ENCODE measurements at places on chromosomes 4 and X.
A peak's percentile ranks its signal among the peaks of the same experiment; 100 is the strongest.

GRCh38 chr4:65791812-65792308, 121.6 kb upstream of the EPHA5 start:
- DNase-seq = no peak

DNA sequence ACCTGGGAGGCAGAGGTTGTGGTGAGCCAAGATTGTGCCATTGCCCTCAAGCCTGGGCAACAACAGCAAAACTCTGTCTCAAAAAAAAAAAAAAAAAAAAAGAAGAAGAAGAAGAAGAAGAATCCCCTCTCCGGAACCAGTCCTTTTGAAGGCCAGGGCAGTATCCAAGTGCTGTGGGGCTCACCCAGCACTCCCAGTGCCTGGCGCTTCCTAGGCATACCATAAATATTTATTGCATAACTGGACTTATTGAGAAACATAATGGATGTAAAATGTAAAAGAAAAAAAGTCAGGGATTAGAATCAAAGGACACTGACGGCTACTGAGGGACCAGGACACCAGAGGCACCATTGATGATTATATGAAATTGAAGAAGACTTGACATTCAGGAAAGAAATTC, 162.1 kb upstream of the KIT start:
- no peak for DNase-seq

DNA sequence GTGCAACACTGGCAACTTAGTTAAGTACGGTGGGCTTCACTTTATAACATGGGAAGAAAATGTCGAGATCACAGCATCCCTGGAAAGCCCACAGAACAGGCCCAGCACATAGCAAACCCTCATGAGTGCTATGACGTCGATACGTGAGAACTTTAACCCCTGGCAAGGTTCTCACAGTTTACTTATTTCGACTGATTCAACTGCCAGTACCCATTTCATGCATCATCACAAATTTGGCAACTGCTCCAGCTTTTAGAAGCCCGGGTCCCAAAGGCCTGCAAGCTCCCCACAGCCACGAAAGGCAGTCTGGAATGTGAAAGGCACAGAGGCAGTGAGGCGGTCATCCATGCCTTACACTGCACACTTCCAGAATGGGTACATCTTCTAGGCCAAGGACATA, 41.2 kb downstream of the RELL1 start:
- no peak for DNase-seq

GRCh38 chr4:104022226-104022625, 302.4 kb upstream of the TACR3 start:
- DNase-seq = no peak

DNA sequence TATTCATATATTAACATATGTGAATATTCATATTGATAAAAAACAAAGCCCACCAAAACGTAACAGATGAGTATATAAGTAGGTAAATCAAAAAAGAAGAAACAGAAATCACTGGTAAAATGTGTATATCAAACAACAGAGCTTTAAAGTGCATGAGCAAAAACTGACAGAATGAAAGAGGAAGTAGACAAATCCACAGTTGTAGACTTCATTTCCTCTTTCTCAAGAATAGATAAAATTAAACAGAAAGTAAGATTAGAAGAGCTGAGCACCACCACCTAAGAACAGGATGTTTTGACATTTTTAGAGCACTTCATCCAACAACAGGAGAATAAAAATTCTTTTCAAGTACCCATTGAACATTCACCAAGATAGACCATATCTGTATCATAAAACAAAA, 64.6 kb downstream of the CNKSR2 start:
- no peak for DNase-seq

DNA sequence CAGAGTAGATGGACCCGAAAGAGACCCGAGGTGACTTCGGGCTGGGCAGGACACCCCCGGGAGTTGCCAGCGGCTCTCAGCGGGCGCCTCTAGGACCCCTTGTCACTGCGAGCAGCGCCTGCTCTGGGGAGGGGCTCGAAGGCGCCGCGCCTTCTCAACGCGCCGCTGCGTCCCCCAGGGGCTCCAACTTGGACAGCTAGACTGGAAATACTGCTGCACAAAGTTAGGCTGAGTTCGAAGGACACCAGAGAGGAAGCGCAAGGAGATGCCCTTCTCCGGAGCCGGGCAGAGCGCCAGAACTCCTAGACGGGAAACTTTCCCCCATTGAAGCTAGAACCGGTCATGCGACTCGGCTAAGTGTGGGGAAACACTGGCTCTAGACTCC, 493 bp upstream of the KCNIP4 start:
- DNase-seq = no peak

DNA sequence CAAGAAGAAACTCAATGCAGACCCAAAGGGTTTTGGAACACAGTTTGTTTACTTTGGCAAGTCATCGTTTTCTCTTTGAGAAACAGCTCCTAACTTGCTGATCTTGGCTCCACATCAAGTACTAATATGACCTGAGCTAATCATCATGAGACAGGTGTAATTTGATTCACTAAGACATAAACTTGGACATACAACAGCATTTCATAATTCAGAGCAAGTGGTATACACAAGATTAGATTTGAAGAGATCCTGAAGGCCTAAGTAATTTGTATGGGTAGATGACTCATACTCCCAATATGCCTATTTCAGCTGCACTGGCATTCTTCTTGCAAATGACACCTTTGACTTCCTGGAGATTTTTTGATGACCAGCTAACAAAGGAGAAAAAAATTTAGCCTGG, 1521.7 kb downstream of the RPA4 start:
- DNase-seq = no peak

DNA sequence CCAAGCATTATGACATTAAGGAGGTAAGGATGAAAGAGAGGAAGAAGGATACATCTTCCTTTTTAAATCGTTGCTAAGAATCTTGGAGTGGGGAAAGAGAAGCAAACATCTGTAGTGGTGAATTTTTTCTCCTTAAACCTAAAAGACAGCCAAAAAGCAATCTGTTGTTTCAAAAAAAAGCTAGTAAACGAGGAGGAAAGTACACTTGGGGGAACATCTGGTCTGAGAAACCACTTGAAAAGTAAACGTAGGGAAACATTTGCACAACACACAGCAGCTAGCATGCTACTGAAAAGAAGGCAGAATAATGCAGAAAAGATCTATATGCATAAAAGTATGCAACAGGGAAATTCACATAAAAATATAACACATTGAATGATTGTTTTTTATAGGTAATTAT, 1485.6 kb downstream of the PCDH19 start:
- DNase-seq = no peak

GRCh38 chrX:112812741-112813140, 27.9 kb downstream of the AMOT start:
- DNase-seq = no peak

DNA sequence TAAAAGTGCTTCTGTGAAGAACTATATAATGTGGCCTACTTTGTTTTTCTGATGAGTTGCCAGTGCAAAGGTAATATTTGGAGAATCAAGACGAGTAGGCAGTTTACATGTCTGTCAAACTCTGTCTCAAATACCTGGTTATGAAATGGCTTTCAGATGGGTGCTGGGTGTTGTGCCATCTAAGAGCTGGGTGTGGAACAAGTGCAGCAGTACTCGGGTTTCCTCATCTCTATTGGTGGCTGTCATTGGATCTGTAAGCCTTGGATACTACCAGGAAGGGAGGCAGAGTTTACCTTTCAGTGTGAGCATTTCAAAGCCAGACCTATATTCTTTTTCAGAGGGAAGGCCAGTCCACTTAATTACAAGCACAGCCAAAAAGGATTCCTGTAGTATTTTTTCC, 37.2 kb downstream of the MTM1 start:
- no peak for DNase-seq

DNA sequence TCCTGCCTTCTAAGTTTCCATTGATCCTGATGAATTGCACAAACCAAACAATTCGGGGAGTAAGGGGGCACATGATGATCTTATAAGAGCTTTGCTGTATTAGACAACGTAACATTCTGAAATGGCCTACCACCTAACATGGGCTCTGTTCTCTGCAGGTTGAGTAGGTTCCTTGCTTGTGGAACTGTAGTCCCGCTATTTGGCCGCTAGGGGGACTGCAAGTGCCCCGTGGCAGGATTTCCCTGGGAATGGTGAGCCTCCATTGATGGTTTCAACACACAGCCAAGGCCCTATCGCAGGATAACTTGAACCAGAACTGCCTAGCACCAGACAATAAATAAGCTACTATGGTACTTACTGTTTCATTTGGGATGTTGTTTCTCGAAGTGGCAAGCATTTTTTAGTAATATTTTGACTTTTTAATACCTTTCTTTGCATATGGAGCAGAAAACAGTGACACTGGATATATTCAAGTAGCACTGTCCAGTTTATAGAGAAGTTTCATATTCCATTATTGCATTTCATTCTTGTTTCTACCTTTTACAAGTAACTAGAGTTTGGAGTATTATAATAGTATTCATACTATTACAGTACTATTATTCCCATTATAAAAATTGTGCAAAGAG, 11.9 kb downstream of the AR start:
- DNase-seq = no peak

- DNase-seq = no peak
These were observed 67.2 kb downstream of the MAP3K15 start for GRCh38 chrX:19448077-19448476.

GRCh38 chr4:15531792-15532191, 62.1 kb downstream of the CC2D2A start:
- no peak for DNase-seq

DNA sequence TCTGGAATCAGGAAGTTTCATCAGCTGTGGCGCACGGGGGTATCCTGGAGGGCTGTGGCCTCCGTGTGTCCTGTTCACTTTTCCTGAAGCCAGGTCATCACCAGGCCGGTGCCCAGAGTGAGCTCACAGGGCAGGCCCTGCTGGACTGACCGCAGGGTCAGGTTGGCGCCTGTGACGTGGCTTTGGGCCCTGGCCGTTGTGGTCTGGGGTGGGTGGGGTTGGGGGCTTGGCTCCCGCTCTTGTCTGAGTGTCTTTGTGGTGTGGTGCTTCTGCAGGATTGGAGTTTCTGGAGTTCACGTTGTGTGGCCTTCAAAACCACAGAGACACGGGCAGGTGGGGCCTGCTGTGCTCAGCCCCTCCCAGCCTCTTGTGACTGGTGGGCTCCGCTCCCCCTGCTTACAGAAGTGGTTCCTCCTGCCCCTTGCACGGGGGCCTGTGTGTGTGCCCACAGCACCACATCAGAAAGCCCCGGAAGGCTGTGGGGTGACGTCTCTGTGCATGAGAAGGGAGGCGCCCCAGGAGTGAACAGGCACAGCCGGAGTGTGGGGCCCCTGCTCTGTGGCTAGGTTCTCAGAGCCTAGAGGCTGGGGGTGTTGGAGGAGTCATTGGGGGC, 9.5 kb downstream of the RGS12 start:
- no peak for DNase-seq

- DNase-seq = no peak
These were observed 56.1 kb downstream of the RAPGEF2 start for GRCh38 chr4:159158985-159159384.

DNA sequence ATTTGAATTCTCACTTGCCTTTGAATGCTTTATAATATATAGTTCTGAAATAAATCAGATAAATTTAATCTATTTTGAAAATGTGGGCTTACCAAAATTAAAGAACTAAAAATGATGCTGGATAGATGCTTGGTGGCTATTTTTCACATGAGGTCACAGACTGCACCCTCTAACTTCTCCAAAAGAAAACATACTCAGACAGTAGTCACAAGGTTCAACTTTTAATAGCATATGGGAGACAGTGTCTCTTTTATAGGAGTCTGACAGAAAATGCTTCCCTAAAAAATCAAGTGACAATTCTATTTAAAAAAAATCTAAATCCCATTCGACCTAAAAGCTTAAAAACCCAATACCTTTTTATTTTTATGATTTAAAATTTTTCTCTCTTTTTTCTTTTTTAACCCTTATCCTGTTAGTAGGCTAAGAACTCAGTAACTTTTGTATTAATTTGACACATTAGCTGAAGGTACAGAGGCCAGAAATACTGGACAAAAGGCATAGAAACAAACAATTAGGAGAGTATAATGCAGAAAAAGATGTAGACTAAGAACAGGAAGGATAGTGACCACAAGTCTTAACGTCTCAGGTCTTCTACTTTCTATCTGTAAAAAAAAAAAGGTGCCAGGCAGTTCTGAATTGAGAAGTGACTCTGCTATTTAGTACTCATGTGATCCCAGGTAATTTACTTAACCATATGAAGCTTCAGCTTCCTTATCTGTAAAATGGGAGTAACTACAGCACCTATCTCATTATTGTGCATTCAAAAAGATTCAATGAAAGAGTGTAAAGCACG, 7.6 kb downstream of the TIGD4 start:
- DNase-seq = no peak

- DNase-seq = no peak
These were observed at the start of gene RUFY3 for GRCh38 chr4:70721747-70722146. TSS of gene RUFY3 (plus strand) at chr4:70721964. CDS start at chr4:70722574, 610 bp downstream.

- DNase-seq = no peak
These were observed 594 bp downstream of the LRIT3 start for GRCh38 chr4:109848501-109848900.

GRCh38 chr4:152672206-152673092, 7.3 kb downstream of the TMEM154 start:
- DNase-seq = no peak

GRCh38 chrX:28177202-28177601, 196.0 kb upstream of the DCAF8L1 start:
- no peak for DNase-seq

DNA sequence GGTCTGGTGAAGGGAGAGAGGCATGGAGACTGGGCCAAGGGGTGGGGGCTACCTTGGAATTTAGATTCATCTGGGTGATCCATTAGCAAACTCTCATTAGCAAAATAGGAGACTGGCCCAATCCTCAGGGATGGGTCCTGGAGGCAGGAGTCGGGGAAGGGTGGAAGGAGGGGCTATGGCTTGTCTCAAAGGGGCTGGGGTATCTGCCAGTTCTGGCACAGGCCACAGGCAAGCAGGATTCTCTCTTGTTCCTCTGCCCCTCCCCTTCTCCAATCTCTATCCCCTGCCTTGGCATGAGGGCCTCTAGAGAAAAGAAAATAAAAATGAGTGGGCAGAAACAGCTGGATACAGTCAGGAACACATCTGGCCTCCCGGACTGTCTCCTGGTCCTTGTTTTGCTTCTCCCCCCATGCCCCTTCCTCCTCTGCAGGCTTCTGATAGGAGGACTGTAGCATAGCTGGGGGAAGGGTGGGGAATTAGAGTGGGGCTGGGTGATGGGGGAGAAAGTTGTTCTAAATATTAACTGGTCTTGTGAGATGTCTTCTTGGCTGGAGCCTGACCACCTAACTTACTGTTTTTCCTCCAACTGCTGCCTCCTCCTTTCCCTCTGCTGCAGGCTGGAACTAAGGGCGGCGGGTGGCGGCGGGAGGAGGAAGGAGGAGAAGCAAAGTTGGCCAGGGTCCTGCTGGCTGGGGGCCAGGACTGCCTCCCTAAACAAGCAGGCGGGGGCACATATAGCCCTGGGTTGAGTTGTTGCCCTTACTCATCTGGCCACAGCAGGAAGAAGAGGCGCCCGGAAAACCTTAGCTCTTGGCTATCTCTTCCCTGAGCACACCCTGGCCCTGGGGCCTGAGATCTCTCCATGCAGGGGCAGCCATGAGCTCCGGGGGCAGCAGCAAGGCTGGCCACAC, 53.3 kb upstream of the LAS1L start:
- DNase-seq = peak; percentile 73

GRCh38 chr4:66223068-66223703, 552.9 kb upstream of the EPHA5 start:
- no peak for DNase-seq
